ENCODE measurements at places on chromosomes 1 and 21. TPM values are rescaled to one million over a fixed set of nuclear protein-coding genes. Genes with fewer than 3 reads are reported as not detected.

The PLA2G2D gene
- total RNA-seq = not detected

The HCRTR1 gene
- total RNA-seq = 6.7 TPM

DNA sequence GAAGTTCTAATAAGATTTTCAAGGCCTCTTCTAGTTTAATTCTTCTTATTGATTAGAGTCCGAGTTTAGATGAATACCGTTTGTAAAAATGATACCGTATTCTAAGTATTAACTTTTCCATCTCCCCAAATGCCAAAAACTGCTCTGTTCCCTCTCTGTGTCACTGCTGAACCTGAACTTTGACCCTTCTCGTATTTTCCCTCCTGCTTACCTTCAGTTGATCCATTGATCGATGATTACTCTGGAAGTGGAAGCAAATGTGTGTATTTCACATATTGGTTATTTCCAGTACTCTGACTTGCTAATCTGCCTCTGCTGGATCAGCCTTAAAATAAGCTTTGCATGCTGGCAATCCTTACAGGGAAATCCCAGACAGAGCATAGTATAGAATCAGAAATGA, 68.5 kb downstream of the KIF1B start:
- DNase-seq = peak; percentile 38

- DNase-seq = peak; percentile 28
Observed at GRCh38 chr1:241637046-241637590, 3.1 kb downstream of the CHML start.

GRCh38 chr1:90969241-90969640, 52.6 kb downstream of the ZNF644 start:
- no peak for DNase-seq

DNA sequence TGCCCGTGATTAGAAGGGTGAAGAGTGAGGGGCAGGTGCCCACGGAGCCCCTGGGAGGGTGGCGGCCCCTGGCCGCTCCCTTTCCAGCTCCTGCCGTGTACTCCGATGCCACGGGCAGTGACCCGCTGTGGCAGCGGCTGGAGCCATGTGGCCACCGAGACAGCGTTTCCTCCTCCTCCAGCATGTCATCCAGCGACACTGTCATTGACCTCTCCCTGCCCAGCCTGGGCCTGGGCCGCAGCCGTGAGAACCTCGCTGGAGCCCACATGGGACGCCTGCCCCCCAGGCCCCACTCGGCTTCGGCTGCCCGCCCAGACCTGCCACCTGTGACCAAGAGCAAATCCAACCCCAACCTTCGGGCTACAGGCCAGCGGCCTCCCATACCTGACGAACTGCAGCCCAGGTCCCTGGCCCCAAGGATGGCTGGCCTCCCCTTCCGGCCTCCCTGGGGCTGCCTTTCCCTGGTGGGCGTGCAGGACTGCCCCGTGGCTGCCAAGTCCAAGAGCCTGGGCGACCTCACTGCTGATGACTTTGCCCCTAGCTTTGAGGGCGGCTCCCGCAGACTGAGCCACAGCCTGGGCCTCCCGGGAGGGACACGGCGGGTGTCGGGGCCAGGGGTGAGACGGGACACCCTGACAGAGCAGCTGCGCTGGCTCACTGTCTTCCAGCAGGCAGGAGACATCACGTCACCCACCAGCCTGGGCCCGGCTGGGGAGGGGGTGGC, 22.0 kb downstream of the PANK4 start:
- no peak for DNase-seq

The C1QTNF12 gene
- not detected for total RNA-seq

- peak; percentile 62 for DNase-seq
Observed at GRCh38 chr1:31650161-31651088, 5.7 kb upstream of the PEF1 start.

GRCh38 chr1:27690183-27690582, 18.2 kb upstream of the IFI6 start:
- DNase-seq = no peak

GRCh38 chr1:30786264-30786991, 28.9 kb upstream of the LAPTM5 start:
- no peak for DNase-seq

DNA sequence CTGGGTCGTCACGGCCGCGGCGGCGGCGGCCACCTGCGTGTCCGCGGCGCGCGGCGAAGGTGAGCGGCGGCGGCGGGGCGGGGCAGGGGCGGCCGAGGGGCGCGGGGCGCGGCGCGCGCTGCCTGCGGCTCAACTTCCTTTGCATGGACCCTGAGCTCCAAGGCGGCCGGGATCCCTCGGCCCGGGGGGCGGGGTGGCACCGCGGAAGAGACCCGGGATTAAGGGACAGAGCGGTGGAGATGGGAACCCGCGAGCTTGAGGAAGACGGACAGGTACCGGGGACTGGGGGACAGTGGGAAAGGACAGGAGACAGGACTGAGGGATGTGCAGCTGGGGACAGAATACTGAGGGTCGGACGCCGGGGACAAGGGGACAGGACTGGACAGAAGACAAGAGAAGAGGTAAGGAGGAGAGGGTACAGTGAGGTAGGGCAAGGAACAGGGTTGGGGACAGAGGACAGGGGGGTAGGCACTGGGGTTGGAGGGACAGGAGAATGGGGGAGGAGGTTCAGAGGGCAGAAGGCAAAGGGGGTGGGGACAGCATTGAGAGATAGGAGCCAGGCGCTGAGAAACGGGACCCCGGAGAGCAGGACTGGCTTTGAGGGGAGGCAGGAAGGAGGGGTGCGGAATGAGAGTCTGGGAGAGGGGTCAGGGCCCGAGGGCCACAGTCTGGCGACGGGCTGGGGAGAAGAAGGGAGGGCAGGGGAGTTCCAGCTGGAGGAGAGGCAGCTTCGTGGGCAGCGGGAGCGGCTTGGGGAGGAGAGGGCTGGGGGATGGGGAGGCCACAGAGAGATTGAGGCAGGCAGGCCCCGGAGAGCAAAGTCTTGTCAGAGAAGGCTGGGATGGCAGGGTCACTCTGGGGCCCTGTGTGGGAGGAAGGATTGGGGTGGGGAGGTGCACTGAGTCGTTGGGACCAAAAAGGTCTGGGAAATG, 648 bp downstream of the EPHA8 start:
- DNase-seq = no peak

All from umbilical cord (tissue), 2 donors.